Fibroblast of gingiva (primary cell): ENCODE measurements at places on chromosomes 7 and 10.

GRCh38 chr10:106931159-106931852, 233.2 kb downstream of the SORCS1 start:
- DNase-seq = no peak

GRCh38 chr7:56007891-56008290, 43.4 kb downstream of the PSPH start:
- DNase-seq = no peak

GRCh38 chr10:123327450-123327849, 173.2 kb downstream of the BUB3 start:
- DNase-seq = no peak

GRCh38 chr10:92846-93245, 42.4 kb upstream of the ZMYND11 start:
- no peak for DNase-seq

GRCh38 chr7:155383756-155384491, 74.0 kb upstream of the EN2 start:
- DNase-seq = no peak

DNA sequence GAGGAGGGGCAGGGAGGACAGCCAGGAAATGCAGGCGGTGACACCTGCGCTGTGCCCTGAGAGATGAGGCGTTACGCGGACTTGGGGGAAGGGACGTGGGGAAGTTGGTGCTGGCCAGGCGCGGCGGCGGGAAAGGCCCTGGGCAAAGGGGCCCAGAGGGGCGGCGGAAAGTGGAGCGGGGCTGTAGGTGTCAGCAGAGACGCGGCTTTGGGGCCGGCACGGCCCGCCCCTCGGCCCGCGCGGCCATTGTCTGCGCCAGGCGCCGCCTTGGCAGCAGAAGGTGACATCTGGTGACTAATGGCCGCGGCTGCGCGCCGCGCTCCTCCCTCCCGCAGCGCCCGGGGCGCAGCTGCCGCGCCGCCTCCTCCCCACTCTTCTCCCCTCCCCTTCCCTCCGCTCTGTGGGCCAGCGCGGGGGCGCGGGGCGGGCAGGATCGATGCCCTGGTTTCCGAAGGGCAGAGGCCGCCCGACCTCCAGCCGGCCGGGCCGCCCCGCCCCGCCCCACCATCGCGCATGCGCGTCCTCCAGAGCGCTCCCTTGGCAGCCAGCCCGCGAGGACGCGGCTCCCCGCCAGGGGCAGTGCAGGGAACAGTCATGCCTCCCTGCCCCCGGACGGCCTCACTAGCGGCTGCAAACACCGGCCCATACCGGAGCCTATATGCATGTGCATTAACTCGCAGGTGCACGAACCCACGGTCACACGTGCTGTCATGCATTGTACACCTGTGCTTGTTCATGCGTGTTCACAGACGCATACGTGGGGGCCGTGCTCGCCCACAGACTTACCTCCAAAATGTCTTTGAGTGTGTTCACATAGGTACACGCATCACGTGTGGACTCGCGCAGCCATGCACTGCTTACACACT, 269.6 kb downstream of the RPS24 start:
- peak; percentile 90 for DNase-seq

DNA sequence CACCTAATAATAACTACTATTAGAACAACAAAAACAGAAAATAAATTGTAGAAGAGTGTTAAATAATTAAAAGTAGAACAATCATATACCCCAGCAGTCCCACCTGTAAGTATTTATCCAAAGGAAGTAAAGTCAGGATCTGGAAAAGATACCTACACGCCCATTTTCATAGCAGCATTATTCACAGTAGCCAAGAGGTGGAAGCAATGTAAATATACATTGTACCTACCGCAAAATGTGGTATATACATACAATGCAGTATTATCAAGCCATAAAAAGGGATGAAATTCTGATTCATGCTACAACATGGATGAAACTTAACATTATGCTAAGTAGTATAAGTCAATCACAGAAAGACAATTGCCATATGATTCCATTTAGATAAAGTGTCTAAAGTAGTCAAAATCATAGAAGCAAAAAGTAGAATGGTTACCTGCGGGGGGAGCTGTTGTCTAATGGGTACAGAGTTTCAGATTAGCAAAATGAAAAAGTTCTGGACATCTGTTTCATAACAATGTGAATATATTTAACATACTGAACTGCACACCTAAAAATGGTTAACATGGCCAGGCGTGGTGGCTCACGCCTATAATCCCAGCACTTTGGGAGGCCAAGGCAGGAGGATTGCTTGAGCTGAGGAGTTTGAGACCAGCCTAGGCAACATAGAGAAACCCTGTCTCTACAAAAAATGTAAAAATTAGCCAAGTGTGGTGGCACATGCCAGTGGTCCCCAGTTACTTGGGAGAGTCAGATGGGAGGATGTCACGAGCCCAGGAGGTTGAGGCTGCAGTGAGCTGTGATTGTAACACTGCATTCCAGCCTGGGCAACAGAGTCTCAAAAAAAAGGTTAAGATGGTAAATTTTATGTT, 6.0 kb upstream of the TMED4 start:
- DNase-seq = peak; percentile 50

- no peak for DNase-seq
Measured at GRCh38 chr7:68785036-68785435, 813.2 kb upstream of the AUTS2 start.

GRCh38 chr7:155258226-155258560, 39.5 kb upstream of the INSIG1 start:
- peak; percentile 95 for DNase-seq

DNA sequence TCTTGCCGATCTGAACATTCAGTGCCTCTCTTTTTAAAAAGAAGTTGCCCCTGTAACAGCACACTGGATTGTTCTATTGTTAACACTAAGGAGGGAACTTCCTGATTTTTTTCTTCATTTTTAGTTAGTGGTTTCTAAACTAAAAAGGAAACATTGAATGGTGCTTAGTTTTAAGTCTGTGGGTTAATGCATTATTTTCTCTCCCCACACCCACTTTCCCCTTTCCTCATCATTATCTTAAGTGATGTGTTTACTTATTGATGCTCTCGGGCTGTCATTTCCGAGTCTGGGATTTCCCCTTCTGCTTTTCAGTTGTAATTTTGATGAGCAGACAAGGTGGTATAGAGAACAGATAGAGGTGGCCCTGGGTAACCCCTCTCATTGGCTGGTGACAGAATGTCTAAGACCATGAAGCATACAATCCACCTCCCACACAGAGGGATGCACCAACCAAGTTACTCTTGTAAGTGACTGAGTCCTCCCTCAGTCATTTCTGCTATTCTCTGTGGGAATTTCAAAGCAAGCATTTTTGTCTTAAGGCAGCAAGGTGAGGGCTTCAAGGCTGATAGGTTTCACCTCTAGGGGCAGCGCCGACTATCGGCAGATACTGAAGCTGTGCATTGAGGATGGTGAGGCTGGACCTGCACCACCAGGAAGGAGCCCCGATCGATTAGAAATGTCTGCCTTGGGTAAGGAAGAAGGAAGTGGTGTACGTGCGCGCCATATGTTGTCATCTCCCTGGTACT, 49.5 kb downstream of the CHN2 start:
- DNase-seq = no peak

DNA sequence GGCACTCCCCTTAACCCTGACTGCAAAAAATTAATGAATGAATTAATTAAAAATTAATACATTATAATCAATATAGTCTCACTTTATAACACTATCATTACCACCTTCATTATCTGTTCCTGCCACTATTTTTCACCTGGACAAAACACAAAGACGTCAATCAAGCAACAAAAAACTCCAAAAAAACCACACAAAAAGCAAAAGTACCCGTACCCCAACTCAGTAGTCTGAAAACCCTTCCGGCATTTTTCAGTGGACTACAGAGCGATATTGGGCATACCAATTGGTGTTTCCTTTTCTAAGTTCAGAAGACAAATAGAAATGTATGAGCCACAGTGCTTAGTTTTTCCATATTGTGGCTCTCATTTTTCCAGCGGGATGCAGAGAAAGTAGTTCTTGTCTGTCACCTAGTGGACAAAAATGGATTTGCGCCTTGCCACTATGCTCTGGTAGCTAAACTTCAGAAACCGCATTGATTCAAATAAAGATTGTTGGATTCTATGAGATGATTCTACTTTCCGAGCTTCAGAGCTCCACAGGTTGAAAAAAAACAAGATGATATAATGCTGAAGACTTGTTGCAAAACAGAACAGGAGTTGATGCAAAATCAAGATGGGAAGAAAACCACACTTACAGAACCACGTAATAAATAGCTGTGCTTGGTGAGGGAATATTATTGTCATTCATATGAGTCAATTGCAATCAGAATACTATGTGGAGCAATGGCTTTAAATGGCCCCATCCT, 50.6 kb upstream of the ITGB1 start:
- DNase-seq = peak; percentile 73

GRCh38 chr10:64040781-64041180, 519.6 kb downstream of the REEP3 start:
- DNase-seq = no peak

- DNase-seq = peak; percentile 59
Measured at GRCh38 chr10:58291538-58292174, 22.7 kb downstream of the CISD1 start.

- no peak for DNase-seq
Measured at GRCh38 chr7:113608782-113609181, 310.0 kb downstream of the PPP1R3A start.

DNA sequence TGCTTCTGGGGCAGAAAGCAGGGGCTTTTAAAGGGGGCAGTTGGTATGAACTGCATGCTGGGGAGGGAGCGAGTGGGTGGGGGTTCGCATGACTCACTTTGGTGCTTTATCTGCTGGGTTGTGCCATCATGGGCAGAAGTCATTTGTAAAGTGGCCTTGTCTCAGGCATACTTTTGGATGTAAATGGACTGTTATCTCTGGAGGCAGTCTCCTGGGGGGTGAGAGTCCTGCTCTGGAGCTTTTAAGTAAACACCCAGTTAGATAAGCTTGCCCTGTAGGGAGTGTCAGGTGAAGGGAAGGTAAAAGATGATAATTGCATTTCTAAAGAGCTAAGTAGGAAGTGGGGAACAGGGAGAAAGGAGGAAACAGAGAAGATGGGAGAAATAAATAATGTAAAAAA, 1.6 kb upstream of the GSTO1 start:
- no peak for DNase-seq

GRCh38 chr10:1157615-1157933, 101.4 kb downstream of the WDR37 start:
- no peak for DNase-seq

DNA sequence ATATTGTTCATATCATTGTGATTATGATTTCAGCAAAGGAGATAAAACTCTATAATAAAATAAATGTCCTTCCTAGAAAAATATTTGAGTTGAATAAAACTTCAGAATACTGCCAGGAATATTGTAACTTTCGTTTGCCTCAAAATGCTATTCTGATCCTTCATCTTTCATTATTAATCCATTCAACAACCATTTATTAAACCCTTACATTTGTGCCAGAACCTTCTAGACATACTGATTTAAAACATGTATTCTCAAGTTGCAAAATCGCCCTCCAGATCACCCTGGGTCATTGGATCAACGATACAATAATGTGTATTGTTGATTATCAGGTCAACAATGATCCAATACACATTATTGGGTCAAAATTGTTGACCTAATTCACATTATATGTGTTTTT, 759.8 kb downstream of the CNTNAP2 start:
- no peak for DNase-seq

DNA sequence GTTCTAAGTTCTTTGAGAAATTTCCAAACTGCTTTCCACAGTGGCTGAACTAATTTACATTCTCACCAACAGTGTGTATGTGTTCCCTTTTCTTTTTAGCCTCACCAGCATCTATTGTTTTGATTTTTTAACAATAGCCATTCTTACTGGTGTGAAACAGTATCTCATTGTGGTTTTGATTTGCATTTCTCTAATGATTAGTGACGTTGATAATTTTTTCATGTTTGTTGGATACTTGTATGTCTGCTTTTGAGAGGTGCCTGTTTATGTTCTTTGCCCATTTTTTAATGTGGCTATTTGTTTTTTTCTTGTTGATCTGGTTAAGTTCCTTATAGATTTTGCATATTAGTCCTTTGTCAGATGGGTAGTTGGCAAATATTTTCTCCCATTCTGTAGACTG, 191.4 kb downstream of the AGMO start:
- no peak for DNase-seq

DNA sequence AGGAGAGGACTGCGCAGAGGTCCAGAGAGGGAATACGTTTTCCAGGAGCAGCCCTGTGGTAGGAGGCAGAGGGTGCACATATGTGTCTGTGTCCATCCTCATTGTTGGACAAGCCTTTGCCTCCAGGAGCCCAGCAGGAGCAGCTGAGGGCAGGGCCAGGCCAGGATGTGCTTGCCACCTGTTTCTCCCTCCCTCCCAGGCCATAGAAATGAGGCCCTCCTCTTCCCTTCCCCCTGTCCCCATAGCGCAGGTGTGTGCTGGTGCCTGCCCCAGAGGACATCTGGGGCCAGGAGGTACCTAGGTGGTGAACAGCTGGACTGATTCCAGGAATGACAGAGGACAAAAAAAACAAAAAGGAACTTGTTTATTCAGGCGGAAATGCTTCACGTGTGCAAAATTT, 10.5 kb upstream of the CXCL12 start:
- DNase-seq = no peak

GRCh38 chr10:92047215-92047614, 123.6 kb downstream of the BTAF1 start:
- no peak for DNase-seq

- DNase-seq = peak; percentile 31
Measured at GRCh38 chr10:4058514-4059029, 273.6 kb upstream of the KLF6 start.

DNA sequence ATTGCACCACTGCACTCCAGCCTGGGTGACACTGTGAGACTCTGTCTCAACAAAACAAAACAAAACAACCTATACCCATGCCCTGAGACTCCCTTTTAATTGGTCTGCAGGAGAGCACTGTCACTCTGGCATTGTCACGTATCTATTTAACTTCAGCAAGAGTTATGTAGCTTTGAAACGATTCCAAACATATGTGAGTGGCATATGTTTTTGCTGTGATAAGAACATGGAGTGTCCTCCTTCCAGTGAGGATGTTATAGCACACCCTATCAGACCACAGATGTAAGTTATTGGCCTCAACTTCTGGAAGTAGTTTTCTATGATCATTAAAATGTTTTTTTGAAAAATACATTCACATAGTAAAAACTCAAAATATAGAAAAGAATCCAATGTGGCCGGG, 15.5 kb upstream of the DNAJC12 start:
- DNase-seq = no peak

GRCh38 chr7:129877146-129877792, 75.5 kb downstream of the UBE2H start:
- DNase-seq = peak; percentile 69

DNA sequence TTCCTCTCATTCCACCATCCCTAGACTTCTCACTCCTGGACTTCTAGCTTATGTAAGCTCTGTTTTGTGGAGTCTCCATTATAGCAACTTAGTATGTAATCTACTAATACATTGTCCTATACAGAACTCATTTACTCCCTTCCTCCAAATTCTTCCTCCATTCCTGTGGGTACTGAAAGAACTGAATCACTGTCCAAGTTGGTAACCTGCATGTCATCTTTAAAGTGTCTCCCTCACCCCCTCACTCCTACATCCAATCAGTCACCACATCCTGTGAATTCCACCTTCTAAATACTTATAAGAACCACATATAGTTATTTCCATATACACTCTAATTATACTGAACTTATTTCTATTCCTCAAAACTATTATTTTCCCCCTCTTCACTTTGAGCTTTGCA, 20.3 kb downstream of the AASS start:
- no peak for DNase-seq

GRCh38 chr7:117688126-117688525, 185.1 kb downstream of the CTTNBP2 start:
- DNase-seq = no peak
